ENCODE measurements at places on chromosomes 6 and 20.

DNA sequence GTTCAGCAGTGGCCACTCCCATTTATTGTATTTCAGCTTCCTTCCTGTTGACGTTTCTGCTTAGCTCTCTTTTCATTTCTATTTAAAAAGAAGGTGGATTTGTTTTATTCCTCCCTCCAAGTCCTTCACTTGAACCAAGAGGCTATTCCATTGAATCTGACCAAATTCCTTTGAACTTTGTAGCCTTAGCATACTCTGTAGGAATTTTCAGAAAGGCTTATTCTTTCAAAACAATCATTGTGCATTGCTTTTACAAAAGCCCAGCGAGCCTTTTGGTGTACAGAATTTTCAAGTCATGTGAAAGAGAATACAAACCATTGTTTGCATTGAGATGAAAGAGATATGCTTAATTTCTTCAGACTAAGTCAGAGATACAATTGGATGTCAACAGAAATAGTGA, 151.0 kb upstream of the INSM1 start:
- DNase-seq: no peak

- DNase-seq: no peak
These were observed 759.8 kb upstream of the CITED2 start for GRCh38 chr6:140134224-140134623.

GRCh38 chr6:161415302-161415855, 141.5 kb upstream of the AGPAT4 start:
- DNase-seq: no peak

DNA sequence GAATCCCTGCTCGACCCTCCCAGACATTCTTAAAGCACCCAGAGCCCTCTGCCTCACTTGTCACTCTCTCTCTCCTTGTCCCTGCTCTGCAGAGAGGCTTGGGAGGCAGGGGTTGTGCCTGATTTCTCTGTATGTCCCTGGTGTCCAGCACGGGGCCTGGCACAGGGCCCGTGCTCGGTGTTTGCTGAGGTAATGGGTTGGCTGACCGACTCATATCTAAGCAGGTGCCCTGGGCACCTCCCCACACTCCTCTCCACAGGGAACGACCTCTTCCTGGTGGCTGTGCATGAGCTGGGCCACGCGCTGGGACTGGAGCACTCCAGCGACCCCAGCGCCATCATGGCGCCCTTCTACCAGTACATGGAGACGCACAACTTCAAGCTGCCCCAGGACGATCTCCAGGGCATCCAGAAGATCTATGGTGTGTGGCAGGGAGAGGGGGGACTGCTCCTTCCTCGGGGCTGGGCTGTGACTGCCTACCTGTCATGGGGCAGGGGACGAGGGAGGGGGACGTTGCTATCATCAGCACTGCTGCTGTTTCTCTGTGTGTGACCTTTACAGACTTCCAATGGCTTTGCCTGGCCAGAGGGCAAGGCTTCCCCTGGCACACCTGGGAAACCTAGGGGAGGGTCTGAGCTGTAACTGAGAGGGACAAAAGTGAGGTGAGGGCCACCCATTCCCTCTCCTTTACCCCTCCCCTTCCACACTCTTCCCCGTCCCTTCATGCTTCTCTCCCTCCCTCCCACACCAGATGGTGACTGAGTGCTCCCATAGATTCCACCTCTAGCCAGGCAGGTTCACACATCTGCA, 14.2 kb downstream of the MMP24OS start:
- DNase-seq: no peak

- DNase-seq: no peak
These were observed 55.0 kb downstream of the SAMD5 start for GRCh38 chr6:147563472-147563871.

GRCh38 chr6:56936466-56936865, 18.4 kb upstream of the BEND6 start:
- no peak for DNase-seq

GRCh38 chr6:26064619-26065257, 22.5 kb upstream of the HFE start:
- no peak for DNase-seq

GRCh38 chr20:48584391-48585060, 243.3 kb downstream of the PREX1 start:
- DNase-seq: no peak

GRCh38 chr6:115909923-115910546, 150.7 kb downstream of the FRK start:
- DNase-seq: no peak

DNA sequence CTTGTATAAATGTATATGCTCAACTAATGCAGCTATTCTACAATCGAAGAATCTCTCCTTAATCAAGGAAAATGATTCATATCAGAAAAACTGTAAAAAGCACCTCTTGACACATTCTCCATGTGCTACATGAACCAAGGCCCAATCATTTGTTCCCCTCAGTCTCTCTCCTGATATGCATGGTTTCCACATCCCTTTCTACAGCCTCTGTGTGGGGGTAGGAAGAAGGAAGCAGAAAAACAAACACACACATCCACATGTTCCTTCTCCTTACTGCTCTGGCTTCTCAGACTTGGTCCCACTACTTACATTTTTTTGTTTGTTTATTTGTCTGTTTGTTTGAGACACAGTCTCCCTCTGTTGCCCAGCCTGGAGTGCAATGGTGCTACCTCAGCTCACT, 510.5 kb downstream of the PRKN start:
- no peak for DNase-seq
